ENCODE measurements at places on chromosomes 13 and 19. TPM values are rescaled to one million over a fixed set of nuclear protein-coding genes. Genes with fewer than 3 reads are reported as not detected.

Gene PALM3
- 2.3 TPM for total RNA-seq

DNA sequence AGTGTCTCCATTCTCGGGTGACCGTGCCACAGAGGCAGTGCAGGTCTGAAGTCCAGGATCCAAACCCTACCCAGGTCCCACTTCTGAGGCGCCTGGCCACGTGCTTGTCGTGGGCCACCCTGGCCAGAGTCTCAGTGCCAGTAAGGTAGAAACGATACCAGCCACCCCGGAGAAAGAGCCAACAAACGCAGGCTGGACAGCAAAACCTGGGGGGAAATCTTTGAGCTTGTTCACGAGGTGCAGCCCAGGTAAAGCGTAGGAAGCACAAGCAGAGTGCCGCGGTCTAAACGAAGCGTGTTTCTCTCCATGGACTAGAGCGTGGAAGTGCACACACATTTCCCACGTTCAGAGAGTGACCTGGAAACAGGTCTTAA lies 95.6 kb downstream of the ATP11A start:
- no peak for DNase-seq

DNA sequence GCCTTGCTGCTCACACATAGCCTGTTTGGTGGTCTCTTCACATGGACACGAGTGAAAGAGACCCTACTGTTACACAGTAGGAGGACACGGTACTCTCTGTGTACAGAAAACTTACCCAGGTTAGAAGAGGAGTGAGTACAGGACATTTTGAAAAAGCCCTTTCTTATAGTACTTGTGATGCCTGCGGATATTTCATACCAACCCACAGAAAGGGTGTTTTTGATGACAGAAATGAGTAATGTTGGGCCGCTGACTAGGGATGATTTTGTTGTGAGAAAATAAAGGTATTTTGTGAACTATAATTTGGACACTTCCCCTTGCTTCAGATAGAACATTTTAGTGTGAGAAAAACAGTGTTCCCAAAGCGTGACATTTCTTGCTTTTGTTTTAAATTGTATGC lies 18.2 kb downstream of the NUDT15 start:
- DNase-seq, result no peak

Gene ZNF492
- total RNA-seq, result not detected

DNA sequence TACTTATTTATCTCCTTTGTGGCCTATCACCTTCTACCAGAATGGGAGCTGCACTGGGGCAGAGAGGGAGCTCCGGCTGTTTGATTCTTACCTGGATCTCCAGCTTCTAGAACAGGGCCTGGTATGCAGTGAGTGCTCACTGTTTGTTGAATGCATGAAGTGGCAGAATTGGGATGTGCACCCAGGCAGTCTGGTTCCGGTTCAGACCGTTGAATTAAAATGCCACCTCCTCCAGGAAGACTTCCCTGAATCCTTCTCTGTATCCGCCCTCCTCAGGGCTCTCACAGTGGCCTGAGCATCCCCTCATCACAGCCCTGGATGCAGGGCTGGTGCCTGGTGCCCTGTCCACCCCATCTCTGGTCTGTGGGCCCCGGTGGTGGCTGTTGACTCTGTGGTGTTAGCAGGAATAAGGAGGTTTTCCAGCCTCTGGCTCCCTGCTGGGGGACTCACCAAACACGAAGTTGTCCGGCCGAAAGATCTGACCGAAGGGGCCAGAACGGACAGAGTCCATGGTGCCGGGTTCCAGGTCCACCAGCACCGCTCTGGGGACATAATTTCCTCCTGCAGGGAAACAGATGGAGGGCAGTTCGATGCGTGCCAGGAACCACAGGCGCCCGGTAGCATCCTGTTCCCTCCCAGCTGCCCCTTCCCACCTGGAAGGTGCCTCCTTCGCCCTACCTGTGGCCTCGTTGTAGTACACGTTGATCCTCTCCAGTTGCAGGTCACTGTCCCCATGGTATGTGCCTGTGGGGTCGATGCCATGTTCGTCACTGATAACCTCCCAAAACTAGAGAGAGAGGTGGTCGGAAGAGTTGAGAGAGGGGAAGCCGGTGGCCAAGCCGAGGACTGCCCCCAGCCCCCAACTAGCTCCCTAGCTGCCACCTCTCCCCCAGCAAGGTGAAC lies 1.0 kb downstream of the TUBB4A start:
- DNase-seq, result no peak

DNA sequence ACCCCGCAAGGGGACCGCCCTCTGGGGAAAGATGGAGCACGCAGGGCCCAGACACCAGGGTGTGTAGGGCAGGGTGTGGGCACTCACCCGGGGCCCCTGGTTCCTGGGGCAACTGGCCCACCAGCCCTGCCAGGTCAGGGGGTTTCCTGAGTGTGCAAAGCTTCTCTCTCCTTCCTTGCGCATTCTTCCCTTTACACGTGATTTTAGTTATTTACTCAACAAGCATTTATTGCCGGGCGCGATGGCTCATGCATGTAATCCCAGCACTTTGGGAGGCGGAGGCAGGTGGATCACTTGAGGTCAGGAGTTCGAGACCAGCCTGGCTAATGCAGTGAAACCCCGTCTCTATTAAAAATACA lies 20.4 kb downstream of the PRR36 start:
- DNase-seq, result peak; percentile 68

DNA sequence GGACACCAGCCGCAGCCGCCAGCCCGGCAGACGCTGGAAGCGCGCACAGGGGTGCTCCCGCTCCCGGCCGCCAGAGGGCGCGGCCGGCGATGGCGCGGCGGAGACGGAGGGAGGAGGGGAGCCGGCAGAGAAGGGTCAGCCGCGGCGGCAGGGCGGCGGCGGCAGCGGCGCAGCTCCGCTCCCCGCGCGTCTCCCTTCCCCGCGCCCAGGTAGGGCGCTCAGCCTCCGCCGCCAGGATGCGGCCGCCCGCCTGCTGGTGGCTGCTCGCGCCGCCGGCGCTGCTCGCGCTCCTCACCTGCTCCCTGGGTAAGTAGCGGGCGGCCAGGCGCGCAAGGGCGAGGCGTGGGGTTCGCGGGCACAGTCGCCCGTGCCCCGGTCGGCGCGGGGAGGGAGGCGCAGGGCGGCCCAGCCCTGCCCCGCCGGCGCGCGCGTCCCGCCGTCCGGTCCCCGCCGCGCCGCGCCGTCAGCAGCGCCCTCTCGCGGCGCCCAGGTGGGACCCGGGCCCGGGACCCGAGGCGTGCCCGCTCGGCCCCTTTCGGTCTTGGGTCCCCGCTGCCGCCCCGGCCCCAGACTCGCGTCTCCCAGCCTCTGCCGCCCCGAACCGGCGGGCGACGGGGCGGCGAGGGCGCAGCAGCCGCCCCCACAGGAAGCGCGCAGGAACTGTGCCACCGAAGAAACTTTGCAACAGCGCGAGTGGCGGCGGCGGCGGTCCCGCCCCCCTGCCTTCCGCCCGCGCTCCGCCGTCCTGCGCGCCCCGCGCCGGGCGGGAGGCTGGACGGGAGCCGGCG lies at the start of gene B3GLCT:
Gene B3GLCT (plus strand): TSS at position 127 of the 788 bp plus-strand sequence. CDS start 110 bp downstream, at position 237.
- peak; percentile 93 for DNase-seq

DNA sequence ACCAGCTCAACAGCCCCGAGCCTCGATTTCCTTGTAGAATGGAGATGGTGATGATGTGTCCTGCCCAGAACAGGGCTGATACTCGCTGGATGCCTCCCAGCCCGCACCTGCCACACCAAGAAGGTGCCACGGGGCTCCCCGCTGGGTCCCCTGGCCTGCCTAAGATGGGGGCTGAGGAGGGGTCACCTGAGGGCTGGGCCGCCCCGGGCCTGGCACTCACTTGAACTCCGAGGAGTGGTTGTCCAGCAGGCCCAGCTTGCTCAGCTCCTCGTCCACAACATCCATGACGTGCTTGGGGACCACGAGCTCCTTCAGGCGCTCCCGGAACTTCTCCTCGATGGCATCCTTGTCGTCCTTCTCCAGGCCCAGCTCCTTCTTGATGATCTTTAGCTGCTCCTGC lies 14.4 kb downstream of the LONP1 start:
- no peak for DNase-seq

GRCh38 chr19:18366021-18366435 lies 19.9 kb upstream of the GDF15 start:
- DNase-seq, result no peak

- DNase-seq, result no peak
Measured at GRCh38 chr13:62302341-62302740, 886.7 kb upstream of the PCDH20 start.

Gene CRX
- not detected for total RNA-seq

GRCh38 chr13:33262997-33263396 lies 22.6 kb downstream of the STARD13 start:
- no peak for DNase-seq

Gene KIR2DL3
- total RNA-seq, result not detected

GRCh38 chr13:26558074-26558805 lies 757 bp downstream of the WASF3 start:
- DNase-seq, result no peak

DNA sequence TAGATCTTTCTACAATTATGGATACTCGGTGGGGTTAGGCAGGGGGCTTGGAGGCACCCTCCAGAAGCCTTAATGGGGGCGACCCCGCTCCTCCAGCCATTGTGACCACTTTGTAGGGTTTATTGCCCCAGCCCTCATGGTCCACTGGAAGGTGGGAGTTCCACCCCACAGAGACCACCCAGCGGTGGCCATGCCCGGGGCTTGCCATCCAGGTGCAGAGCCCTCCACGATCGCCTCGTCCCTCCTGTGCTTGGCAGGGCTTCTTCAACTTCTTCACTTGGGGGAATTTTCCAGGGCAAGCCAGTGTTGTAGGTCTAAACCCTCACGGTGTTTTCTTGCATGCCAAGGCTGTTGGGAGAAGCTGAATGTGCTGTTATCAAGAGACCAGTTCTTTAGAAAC lies 16.1 kb downstream of the ZNF536 start:
- DNase-seq, result no peak

GRCh38 chr19:1003283-1003682 lies 3.1 kb downstream of the GRIN3B start:
- no peak for DNase-seq

Gene NCR1
- not detected for total RNA-seq

GRCh38 chr19:47324502-47324901 lies 7.5 kb upstream of the C5AR2 start:
- no peak for DNase-seq

Gene S1PR4
- 0.07 TPM for total RNA-seq

Gene OR7D2
- 0.80 TPM for total RNA-seq

GRCh38 chr13:31965361-31966066 lies 66.1 kb upstream of the FRY start:
- DNase-seq, result peak; percentile 51

DNA sequence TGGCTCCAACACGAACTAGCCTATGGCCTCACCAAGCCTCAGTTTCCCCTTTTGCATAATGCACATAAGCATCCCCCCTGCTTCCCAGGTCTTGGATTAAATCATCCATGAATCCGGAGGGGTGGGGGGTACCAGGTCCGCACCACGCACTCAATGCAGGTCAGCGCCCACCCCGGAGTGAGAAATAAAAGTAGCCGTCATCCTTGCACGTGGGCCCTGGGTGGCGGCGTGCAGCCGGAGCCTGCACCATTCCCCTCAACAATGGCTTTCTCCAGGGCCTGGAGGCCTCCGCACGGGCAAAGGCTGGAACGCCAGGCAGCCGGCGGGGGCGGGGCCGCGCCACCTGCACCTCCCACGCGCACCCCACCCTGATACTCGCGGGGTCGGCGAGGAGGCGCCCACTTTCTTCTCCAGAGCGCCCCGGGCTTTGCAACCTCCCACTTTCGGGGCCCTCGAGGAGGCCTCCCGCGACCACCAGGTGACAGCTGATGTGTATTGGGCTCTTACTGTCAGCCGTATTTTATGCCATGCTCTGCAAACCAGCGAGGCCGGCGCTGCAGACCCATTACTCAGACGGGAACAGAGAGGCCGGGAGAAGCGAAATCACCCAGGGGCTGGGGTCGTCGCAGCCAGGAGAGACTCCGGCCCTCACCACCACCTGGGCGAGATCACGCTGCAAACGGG lies 767 bp upstream of the GADD45B start:
- peak; percentile 77 for DNase-seq

- DNase-seq, result peak; percentile 54
Measured at GRCh38 chr19:8641908-8642547, 11.6 kb downstream of the NFILZ start.

Data from hepatocyte (in vitro differentiated cells).